Breast epithelium (tissue), 4 donors: ENCODE measurements at places on chromosomes 7 and 10. TPM values are rescaled to one million over a fixed set of nuclear protein-coding genes. Genes with fewer than 3 reads are reported as not detected.

DNA sequence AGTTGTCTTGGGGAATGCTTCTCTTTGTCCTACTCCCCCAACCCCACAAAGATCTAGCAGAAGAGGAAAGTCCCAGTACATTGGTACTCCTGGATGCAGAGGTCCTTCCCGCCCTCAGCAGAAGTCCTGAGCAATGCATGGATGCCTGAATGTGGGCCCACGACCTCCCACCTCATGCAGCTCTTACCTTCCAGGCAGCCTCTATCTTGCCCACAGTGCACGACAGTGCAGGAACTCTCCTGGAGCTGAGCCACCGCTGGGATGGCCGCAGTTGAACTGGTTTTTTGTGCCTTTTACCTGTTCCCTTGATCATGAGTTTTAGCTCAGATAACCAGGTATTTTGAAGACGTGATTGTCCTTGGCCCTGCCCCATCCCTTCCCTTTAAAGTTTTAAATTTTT lies 37.9 kb downstream of the LRRC4 start:
- DNase-seq, result no peak

DNA sequence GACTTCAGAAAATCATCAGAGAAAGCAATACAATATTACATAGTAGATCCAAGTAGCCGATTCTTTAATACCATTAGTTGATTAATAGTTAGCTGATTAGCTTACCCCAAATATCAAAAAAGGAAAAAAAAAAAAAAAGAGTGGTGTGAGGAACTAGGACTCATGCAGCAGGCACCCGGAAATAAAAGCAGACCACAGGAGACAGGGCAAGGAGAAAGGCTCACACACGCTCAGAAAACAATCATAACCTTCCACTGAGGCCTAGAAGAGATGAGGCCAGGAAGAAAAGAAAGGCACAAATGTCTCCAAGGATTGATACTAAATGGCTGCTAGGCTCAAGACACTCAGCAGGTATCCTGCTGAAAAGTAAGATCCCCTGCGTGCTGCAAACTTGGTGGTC lies 25.9 kb downstream of the TRDMT1 start:
- DNase-seq, result no peak

- no peak for DNase-seq
Observed at GRCh38 chr10:69749178-69750010, 52.3 kb upstream of the COL13A1 start.

DNA sequence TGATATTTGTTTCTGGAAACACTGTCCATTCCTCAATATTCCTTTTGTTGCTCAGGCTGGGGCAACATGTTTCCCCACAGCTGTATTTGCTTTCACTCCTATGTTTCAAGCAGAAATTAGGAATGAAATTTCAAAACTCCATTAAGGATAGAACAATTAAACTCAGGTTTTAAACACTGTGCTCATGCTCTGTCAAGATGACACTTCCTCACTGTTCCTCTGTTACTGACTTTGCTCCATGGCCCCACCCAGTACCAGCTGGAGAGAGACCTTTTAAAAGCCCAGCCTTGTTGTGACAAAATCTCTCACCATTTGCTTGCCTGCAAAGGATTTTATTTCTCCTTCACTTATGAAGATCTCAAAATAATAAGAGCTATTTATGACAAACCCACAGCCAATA lies 197.4 kb downstream of the ELMO1 start:
- DNase-seq, result no peak

DNA sequence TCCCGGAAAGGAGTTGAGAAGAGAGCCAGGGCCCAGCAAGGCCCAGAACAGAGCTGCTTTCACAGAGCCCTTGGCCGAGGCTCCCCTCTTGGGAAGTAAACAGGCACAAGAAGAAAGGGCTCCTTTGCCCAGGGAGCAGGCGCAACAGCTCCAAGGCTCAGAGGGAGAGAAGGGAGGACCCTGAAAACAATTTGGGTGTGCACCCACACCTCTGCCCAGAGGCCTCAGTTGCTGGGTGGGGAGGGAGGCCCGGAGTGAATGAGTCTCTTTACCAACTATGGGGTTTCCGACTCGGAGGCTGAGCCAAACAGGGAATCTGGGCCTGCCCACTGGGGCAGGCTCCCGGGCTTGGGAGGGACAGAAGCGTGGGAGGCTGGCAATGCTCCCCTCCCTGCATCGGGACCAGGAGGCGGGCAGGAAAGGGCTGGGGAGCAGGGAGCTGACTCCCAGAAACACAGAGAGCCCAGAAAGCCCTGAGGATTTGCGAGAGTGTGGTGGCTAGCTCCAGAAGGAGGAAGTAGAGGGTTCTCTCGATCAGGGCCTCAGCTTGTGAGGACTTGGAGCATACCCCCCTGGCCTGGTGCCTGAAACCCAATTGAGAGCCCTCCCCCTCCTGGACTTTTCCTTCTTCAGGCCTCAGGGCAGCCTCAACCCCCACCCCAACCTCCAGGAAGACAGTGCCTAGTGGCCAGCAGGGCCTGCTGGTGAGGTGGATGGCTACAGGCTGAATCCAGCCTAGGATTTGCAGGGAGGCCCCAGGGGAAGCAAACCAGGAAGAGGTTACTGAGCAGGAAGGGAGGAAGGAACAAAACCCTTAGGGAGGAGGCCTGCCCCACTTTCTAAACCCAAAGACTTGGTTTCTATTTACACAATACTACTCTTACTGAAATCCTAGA lies 6.2 kb downstream of the C10orf105 start:
- DNase-seq, result peak; percentile 73

DNA sequence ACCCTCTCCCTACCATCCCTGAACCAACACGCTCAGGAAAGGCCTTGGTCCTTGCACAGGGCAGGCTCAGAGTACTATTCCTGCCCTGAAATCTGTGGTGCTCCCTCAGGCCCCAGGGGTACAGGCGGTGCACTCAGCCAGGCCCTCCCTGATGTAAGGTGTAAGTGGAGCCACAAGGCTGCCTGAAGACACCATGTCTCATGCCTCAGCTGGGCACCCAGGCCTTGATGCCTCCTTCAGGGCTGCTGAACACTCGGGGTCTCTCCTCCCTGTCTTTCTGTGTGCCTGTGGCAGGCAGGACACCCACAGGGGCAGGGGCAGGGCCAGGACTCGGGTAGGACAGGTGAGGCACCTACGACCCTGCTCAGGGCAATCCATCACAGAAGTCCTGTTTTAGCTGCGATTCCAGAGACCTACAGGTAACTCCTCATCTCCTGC lies 22.9 kb upstream of the ANTXRL start:
- no peak for DNase-seq

DNA sequence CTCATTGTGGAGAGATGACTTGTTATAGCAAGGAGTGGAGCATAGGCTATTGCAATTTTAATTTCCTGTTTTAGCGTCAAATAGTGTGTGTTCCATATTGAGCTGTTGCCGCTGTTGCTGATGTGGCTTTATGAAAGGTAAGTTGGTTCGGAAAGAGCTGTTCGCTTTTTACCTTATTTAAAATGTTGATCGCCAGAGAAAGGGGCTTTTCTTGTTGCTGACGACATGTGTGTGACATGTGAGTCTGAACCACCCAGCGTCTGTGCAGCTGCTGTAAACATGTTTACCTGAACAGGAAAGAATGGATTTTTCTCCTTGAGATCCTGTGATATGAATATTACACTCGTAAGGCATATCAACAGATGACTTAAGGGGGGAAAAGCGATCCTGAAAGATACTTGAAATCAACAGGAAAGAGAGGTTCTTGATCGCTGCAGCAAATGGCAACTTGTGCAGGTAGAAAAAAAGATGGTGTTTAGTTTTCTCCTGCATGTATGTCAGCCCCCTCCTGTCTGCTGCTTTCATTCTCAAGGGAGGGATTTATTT lies 2.5 kb downstream of the ZEB1 start:
- DNase-seq, result no peak

GRCh38 chr7:77899516-77899915 lies 100.9 kb downstream of the PHTF2 start:
- DNase-seq, result no peak

- no peak for DNase-seq
Observed at GRCh38 chr10:65033957-65034356, 1512.8 kb downstream of the REEP3 start.

GRCh38 chr7:154906201-154906600 lies 96.7 kb downstream of the PAXIP1 start:
- DNase-seq, result peak; percentile 43

CYP3A4 gene
- total RNA-seq, result 0.64 TPM

ADAMTS14 gene
- total RNA-seq, result under 0.01 TPM

PRKCQ gene
- total RNA-seq, result 0.64 TPM

ZNF503 gene
- 7.6 TPM for total RNA-seq

PLEKHS1 gene
- total RNA-seq, result 30.0 TPM

SPDYE2B gene
- not detected for total RNA-seq

GPNMB gene
- 460 TPM for total RNA-seq
